NCI-H510A treated with DMSO at 0.1 percent for 48 hours (cell line): ENCODE measurements at places on chromosomes 12 and 14.

DNA sequence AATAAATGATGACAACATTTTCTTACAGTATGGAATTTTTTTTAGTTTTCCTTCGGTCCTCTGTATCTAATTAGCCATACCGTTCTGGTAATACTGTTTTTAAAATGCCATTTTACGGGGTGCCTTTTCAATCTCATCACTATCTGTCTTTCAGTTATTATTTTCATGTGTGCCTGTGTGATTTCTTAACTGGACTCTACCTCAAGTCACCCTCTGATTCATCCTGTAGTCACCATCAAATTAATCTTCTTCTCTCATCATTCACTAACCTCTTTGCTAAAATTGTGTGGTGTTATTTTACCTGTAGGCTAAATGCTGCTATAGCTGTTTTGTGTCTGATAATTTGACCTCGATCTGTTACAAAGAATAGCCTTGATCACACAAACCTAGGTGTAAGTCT is 16.0 kb upstream of the CCT2 start:
- no peak for DNase-seq

DNA sequence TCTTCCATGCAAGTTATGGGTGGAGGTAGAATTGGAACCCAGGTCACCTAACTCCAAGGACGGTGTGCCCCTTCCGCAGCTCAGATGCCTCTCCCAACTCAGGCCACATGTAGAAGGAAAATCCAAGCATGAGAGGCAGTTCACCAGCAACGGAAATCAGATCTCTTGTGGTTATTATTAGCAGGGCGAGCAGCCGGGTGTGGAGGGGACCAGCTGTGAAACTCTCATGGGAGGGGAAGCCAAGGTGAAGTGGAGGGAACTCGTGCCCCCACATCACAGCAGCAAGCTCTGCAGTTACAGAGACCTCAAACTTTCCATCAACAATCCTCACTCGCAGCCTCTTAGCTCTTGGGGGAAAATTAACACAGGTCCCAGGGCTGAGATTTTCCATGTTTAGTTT is 79.7 kb downstream of the KSR2 start:
- DNase-seq, result no peak

DNA sequence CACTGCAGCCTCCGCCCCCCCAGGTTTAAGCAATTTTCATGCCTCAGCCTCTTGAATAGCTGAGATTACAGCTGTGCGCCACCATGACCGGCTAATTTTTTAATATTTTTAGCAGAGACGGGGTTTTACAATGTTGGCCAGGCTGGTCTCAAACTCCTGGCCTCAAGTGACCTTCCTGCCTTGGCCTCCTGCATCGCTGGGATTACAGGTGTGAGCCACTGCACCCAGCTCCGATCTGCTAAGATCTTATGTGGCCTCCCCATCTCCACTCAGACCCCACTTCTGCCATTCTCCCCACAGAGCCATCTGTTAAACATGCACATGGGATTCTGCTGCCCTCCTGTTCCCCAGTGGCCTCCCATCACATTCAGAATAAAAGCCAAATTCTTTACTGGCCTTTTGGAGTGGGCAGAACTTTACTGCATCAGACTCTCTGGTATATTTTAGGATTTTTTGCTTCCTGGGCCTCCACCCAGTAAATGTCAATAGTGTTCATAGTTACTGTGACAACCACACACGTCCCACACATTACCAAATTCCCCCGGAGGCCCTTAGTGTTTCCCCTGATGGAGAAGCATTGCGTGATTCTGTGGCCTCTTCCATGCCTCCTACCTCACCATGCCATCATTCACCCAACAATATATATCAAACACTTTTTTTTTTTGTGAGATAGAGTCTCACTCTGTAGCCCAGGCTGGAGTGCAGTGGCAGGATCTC is 96.3 kb downstream of the PTPN11 start:
- no peak for DNase-seq

DNA sequence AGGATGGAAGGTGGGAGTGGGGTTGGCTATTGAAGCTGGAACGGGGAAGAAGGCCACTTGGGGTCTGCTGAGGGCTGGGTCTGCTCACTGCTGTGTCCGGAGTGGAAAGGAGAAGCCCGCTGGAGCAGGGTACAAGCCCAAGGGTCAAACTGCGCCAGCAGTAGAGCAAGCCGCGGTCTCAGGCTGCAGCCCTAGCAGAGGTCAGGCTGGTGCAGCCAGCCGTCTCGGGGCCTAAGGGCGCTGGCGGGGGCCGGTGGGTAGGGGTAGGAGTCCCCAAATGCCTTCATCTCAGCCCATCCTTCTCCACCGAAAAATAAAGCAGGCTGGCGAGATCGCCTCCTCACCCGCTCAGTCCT is 718 bp upstream of the JDP2 start:
- no peak for DNase-seq

GRCh38 chr12:119681728-119682638 is 14.1 kb downstream of the PRKAB1 start:
- DNase-seq, result no peak
